Umbilical cord (tissue), 2 donors: ENCODE measurements at places on chromosomes 6 and 20.

- no peak for DNase-seq
Observed at GRCh38 chr6:168433898-168434297, 7.1 kb upstream of the SMOC2 start.

GRCh38 chr6:36598326-36598725, 4.2 kb downstream of the SRSF3 start:
- no peak for DNase-seq

DNA sequence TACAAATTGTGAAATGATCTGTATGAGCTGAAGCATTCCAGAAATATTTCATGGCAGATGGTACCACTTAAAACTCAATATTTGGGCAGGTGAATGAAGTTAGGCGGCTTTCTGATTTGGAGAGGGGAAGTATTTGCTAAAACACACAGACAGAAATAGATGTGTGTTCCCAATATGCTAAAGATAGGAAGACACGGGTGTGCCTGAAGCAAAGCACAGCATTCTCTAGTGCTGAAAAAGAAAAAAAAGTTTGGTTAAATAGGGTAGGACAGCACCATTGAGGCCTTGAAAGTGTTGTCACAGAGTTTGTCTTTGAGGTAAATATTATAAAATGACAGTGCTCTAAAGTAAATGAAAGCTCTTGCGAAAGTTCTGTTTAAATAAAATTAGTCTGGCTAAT, 252.2 kb upstream of the HSF2 start:
- no peak for DNase-seq

DNA sequence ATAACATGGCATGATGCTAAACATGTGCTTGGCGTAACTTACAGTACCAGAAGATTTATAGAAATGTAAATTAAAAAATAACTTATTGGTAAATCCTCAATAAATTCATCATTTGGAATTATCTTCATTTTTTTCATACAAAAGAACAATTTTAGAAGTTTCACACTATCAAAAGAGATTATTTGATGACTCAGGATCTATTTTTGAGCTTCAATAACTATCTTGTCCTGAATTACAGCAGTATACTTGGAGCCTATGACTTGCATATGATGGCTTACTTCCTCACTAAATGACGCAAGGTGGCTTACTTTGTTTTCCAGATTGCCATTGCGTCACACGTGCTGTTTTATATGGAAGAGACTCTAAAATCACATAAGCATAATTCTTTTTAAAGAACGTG, 49.2 kb downstream of the KHDRBS2 start:
- no peak for DNase-seq

DNA sequence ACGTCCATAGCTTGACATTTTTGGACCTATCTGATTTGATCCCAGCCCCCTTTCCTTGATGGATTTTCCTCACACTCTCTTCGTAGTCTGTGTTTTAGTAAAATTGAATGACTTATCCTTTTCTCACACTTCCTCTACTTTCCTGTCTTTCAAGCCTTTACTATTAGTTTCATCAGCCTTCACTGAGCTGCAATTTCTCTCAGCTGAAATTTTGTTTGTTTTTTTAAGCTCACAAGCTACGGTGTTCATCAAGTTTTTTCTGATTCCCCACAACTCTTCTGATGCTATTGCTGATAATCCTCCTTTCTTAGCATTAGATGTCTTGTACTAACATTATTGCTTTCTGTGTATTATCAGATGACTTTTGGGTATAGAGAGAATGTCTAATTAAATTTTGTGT, 263.7 kb downstream of the TBX18 start:
- no peak for DNase-seq

DNA sequence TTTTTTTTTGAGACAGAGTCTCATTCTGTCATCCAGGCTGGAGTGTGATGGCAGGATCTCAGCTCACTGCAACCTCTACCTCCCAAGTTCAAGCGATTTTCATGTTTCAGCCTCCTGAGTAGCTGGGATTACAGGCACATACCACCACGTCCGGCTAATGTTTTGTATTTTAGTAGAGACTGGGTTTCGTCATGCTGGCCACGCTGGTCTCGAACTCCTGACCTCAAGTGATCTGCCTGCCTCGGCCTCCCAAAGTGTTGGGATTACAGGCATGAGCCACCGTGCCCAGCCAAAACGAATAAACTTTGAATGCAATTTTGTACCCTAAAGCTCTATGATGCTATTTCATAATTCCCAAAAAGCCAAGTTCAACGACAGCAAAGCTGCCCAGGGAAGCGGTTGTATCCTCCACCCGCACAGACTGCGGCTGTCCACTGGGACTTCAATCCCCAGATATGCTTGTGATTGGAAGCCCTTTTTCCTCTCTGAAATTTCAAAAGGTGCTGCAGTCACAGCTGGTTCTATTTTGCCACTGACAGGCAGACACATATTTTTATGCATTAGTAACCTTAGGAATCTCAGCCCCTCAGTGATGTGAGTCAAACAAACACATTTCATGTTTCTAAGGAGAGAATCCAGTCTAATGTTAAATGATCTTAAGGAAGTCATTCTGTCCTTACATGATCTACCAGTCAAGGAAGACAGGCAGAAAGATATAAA, 8.7 kb upstream of the RAMACL start:
- DNase-seq, result peak; percentile 36

GRCh38 chr6:41682056-41682477, 43.8 kb downstream of the MDFI start:
- DNase-seq, result peak; percentile 95

DNA sequence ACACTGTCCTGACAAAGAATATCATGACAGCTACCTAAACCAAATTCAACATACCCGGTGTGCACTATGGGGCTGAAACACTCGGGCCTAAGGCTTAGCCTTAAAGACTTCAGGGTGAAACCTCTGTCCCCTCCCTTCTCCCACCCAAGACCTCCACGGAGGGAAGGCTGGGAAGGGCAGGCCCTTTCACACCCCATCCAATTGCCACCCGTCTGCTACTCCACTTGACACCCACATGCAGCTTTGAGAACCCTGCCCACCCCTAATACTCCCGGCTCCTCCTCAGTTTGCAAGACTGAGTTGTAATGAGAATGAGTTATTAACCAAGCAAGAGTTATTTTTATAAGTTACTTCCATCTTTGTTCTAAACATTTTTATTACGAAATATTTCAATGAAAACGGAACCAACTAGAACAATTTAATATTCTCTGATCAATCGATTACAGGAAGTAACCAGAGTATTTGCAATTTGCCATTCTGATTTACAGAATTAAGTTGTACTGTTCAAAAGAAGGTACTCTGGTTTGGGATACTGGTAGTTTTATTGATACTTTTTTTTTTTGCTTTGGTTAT, 3.7 kb downstream of the TAF4 start:
- no peak for DNase-seq

- DNase-seq, result no peak
Observed at GRCh38 chr20:39784693-39785092, 822.5 kb downstream of the DHX35 start.

DNA sequence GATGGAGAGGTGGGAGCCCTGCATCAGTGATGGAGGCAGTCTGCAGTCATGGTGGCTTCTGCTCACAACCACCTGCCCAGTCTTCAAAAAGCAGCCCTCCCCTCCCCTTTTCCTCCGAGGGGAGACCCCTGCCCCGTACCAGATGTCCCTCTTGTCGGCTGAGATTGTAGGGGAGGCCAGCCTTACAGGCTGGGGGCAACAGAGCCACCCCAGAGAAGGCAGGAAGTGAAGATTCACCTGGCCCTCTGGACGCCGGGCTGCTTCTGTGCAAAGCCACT, 4.5 kb downstream of the TNFRSF6B start:
- no peak for DNase-seq

GRCh38 chr6:31763619-31763940, 1.1 kb downstream of the SAPCD1 start:
- DNase-seq, result peak; percentile 88

GRCh38 chr6:8627085-8627861, 191.9 kb upstream of the SLC35B3 start:
- peak; percentile 72 for DNase-seq

- no peak for DNase-seq
Observed at GRCh38 chr6:128966934-128967333, 84.0 kb downstream of the LAMA2 start.

GRCh38 chr20:5056801-5057599, 55.7 kb upstream of the SLC23A2 start:
- no peak for DNase-seq

GRCh38 chr6:160030103-160030502, 61.2 kb downstream of the IGF2R start:
- DNase-seq, result peak; percentile 97

- DNase-seq, result no peak
Observed at GRCh38 chr6:108348655-108349349, 53.9 kb downstream of the AFG1L start.

GRCh38 chr6:158688860-158689259, 39.0 kb downstream of the SYTL3 start:
- no peak for DNase-seq

DNA sequence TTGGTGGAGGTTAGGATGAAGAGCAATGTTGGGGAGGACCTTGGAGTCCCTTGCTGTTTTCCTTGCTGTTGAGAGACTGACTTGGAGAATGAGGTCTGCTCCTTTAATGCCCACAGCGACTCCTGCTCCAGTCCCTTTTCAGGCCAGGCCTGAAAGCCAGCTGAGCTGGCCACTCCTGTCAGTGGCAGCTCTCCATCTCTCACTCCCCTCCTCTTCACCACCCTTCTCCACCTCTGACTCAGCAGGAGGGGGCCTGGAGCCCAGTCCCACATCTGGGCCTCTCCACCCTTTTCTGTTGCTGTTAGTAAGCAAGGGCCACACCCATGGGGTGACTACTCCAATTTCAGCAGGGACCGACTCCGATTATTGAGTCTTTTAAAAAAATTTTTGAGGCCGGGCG, 2.2 kb downstream of the SNX21 start:
- DNase-seq, result peak; percentile 89

DNA sequence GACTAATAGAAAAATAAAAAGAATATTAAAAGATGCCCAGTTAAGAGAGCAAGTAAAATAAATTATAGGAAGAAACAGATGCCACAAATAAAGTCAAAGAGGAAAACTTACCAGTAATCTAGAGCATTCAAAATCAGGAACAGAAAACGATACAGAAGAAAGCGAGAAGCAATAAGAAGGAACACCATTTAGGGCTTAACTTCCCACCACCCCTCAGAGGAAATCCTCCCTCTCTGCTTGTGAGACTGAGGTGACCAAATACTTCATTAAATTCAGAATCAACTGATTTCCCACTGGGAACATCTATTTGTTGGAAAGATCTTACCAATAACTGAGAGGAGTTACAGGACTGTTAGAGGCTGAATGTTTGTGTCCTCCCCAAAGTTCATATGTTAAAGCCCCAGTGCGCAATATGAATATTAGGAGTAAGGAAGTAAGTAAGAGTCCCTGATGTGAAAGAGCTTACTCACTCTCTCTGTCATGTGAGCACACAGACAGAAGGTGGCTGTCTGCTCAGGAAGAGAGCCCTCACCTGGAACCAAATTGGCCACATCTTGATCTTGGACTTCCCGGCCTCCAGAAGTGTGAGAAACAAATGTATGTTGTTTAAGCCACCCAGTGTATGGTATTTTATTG, 19.5 kb downstream of the KATNA1 start:
- no peak for DNase-seq

DNA sequence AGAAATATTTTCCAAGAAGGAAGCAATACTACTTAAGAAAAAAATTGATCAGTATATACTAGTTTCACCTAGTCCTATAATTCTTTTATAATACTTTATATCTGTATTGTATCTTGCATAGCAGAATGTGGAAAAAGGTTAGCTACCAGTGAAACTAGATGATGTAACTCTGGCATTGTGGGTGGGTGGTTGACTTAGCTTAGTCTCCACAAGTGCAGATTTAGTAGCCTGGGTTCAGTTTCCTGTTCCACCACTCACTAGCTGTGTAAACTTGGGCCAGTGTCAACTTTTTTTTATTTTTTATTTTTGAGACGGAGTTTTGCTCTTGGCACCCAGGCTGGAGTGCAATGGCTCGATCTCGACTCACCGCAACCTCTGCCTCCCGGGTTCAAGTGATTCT, 2.0 kb downstream of the MUC21 start:
- DNase-seq, result no peak

- no peak for DNase-seq
Observed at GRCh38 chr6:34981951-34982350, 92.9 kb downstream of the ANKS1A start.

- no peak for DNase-seq
Observed at GRCh38 chr6:151534576-151534975, 40.8 kb downstream of the CCDC170 start.

DNA sequence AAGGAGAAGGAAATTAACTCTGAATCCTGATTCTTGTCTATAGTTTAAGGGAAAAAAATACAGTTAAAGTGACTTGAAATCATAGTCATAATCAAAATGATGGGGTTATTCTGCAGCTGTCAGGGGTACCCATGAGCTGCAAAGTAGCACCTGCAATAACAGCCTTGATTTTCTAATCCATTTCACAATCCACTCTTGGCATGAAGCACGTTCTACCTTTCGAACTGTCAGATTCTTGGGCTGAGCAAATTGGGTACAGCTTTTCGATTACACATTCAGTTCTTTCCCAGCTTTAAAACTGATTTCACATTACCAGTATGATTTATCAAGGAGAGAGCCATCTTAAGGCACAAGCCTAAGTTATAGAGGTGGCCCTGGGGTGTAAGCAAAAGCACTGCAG, 118.5 kb upstream of the DTNBP1 start:
- no peak for DNase-seq

- no peak for DNase-seq
Observed at GRCh38 chr6:56946368-56946767, 8.5 kb upstream of the BEND6 start.
